ENCODE measurements at places on chromosomes 12 and 14. TPM values are rescaled to one million over a fixed set of nuclear protein-coding genes. Genes with fewer than 3 reads are reported as not detected.

- DNase-seq, result no peak
Measured at GRCh38 chr12:58930770-58931324, 10.5 kb upstream of the LRIG3 start.

- DNase-seq, result no peak
Measured at GRCh38 chr12:104534857-104535248, 78.1 kb downstream of the CHST11 start.

- DNase-seq, result no peak
Measured at GRCh38 chr12:31119192-31119802, 45.6 kb downstream of the DDX11 start.

DNA sequence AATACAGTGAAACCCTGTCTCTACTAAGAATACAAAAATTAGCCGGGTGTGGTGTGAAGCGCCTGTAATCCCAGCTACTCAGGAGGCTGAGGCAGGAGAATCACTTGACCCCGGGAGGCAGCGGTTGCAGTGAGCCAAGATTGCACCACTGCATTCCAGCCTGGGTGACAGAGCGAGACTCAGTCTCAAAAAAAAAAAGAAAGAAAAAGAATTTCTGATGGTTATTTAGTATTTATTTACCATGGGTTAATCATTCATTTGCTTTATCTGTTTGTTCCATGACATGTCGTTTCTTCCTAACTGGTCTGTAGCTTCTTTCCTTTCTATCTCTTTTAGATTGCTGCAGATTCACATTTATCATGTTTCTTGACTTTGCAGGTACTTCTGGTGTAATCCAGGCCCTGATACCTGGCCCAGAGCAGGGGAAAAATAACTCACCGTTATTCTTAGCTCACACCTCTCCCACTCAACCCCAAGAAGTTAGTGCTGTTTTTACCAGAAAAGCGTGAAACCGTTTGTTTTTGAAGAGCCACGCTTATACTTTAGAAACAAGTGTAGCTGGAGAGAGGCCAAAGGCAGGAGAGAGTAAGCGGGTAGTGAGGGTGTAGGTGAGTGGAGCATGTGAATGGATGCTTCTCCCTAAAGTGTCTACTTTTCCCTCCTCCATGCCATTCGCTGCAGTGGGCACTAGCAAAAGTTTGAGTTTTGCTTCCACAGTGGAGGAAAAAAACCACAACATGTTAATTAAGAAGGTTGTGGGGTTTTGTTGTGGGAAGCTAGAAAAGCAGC is 45.4 kb downstream of the SRGAP1 start:
- DNase-seq, result no peak

- DNase-seq, result no peak
Measured at GRCh38 chr12:77031745-77032144, 33.6 kb downstream of the E2F7 start.

ABHD12B gene
- total RNA-seq, result not detected

GPRC5A gene
- total RNA-seq, result 10.7 TPM

ARMH4 gene
- total RNA-seq, result 2.0 TPM

STAC3 gene
- not detected for total RNA-seq

KCNC2 gene
- not detected for total RNA-seq
